ENCODE measurements at places on chromosomes 1 and 21. TPM values are rescaled to one million over a fixed set of nuclear protein-coding genes. Genes with fewer than 3 reads are reported as not detected.

The DEPDC1 gene
- total RNA-seq, result 31.6 TPM

The SERPINC1 gene
- total RNA-seq, result not detected

The OR6K3 gene
- total RNA-seq, result not detected

The SH2D2A gene
- 1.0 TPM for total RNA-seq

The ETNK2 gene
- total RNA-seq, result 12.1 TPM

The AMY1A gene
- total RNA-seq, result not detected

The COL16A1 gene
- 0.80 TPM for total RNA-seq

The VSIG8 gene
- total RNA-seq, result not detected

The CEP350 gene
- 50.1 TPM for total RNA-seq

The ITLN1 gene
- not detected for total RNA-seq

The TESK2 gene
- 1.8 TPM for total RNA-seq

The CNST gene
- 20.5 TPM for total RNA-seq

The FMO1 gene
- not detected for total RNA-seq

The NBL1 gene
- 7.8 TPM for total RNA-seq

The ABCB10 gene
- total RNA-seq, result 24.0 TPM

The ODF2L gene
- 45.8 TPM for total RNA-seq

DNA sequence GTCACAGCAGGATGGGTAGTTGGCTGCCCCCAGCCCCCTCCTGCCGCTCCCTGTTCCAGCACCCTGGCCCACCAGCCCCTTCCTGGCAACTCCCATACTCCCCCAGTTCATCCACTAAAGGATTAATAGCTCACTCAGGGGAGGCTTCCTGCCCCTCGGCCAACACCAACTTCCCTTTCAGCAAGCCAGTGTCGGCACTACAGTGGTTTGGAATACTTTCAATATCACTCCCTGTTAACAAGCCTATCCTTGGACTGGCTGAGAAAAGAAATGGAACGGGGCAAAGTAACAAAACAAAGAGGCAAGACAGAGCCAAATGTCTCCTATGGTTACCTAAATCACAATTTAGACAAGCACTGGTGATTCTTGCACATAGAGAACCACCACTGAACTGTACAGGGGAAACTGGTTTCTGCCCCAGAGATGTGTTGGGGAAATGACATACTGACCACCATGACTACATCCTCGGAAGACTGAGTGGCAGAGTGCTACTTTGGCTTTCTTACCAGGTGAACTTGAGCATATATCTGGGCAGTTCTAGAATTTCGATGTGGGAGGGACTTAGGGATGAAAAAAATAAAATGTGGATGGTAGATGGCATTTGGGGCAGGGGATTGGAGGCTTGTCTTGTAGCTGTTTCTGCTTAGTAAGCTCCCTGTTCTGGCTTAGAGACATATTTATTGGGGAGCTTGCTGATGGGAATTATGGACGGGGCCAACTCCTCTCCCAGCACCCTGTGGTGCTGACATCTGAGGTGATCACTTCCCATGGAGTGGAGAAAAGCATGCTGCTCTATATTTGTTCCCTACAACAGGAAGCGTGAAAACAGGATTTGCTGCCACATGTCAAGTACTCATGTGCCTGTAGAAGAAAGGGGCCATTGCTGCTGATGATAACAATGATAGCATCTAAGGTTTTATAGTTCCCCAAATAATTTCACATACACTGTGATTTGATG, 7.1 kb upstream of the CAPN2 start:
- DNase-seq, result no peak

GRCh38 chr1:64228167-64228957, 24.9 kb downstream of the UBE2U start:
- no peak for DNase-seq

GRCh38 chr1:206744683-206745082, 25.9 kb upstream of the IL19 start:
- no peak for DNase-seq

DNA sequence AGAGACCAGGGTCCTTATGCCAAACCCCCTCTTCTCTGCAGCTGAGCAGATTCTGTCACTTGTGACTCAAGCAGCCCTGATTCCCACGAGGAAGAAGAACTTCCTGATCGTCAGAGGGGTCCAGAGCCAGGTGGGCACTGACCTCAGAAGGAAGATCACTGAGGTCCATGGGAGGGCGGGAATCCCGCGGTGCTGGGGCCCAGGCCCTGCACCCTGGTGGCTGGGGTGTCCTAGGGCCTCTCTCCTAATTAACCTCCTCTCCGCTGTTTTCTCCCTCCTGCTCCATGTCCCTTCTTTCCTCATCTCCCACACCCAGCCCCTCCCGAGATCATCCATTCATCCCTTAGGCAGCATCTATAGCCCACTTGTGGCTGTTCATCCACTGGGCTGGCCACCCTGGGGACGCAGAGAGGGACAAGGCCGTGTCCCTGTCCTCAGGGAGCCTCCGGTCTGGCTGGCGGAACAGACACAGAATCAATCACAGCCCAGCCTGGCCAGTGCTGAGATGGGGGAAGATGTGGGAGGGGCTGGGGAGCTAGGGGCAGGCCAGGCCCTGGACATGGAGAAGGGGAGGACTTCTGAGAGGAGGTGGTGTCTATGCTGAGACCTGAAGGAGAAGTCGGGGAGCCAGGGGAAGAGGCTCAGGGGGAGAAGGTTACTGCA, 638.3 kb downstream of the MATN1 start:
- DNase-seq, result no peak

- no peak for DNase-seq
These were observed 56.9 kb downstream of the KRTAP19-8 start for GRCh38 chr21:30981403-30981802.

DNA sequence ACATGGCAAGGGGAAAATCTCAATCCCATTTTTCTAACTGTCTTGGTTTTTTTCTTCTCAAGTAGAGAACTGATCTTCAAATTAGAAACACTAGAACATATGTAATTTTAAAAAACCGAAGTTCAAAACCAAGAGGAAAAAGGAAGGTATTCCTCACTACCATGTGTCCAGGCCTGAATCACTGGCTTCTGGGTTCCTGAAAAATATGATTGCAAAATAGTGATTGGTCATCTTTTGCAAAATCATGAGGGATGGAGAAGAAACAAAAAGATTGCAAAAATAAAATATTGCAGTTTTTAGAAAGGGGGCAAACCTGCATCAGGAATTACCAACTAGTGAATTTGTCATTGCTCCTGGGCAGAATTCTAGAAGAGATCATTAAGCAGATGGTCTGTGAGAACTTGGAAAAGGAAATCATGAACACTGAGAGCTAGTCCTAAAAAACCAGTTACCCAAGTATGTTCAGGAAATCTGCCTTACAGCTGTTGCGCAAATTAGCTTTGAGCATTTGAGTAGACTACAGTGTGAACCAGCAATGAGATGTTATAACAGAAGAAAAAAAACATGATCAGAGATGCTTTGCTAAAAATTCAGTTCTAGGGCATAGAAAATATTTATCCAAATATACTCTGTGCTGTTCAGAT, 49.4 kb downstream of the SPATA46 start:
- DNase-seq, result no peak

GRCh38 chr21:41891132-41891531, 12.0 kb upstream of the PRDM15 start:
- no peak for DNase-seq

- peak; percentile 30 for DNase-seq
These were observed 80.0 kb downstream of the NDUFS5 start for GRCh38 chr1:39105841-39106765.

DNA sequence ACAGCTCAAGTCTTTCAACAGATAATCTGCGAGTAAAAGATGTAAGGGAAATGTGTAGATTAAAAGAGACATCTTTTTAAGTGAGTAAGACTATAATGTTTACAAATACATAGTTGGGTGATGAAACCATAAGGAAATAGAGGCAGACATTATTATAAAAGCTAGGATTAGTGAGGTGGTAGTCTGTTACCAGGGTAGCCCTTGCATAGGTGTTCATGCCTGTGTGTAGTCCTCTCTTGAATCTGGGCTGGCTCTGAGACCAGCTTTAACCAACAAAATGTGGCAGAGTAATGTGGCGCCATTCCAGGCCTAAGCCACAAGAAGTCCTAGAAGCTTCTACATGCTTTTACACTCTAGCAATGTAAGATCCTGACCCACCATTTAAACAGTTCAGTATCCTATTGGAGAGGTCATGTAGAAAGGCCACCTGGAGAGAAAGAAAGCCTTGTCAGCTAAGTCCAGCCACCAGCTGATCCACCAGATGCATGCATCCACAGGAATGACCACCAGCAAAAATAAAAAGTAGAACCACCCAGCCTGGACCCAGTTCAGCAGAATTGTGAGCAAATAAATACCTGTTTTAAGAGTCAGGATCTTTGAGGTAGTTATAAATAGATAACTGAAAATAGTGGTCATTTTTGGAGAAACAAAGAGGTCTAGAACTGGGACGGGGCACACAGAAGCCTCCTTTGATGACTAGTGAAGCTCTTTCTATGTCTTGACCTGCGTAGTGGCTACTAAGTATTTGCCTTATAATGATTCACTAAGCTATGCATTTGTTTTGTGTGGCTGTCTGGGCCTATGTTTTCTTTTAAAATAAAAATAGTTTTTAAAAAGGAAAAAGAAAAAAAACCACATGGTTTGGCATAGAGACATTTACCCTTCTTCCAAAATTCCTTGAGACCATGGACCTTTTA, 8.1 kb downstream of the NIBAN1 start:
- no peak for DNase-seq

GRCh38 chr1:157088607-157089006, 11.0 kb downstream of the ETV3L start:
- DNase-seq, result no peak

- DNase-seq, result no peak
These were observed 3.7 kb upstream of the IPO9 start for GRCh38 chr1:201825245-201825644.

- no peak for DNase-seq
These were observed 30.1 kb upstream of the CHAF1B start for GRCh38 chr21:36354918-36355680.

DNA sequence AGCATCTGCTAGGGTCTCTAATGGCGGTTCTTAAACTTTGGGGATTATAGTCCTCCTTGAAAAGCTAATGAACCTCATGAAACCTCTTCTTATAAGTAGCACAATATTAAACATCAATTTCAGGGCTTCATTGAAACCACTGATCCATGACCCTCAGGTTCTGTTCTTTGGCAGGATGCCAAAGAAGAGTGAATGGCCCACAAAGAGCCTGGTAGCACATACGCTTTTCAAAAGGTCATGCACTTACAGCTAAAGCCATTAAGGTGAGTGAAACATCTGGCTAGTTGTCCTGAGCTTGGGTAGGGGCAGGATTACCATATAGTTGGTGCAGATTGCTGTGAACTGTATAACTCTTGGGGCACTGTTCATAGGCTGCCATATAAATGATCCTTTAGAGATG, 42.3 kb downstream of the MDM4 start:
- no peak for DNase-seq

- no peak for DNase-seq
These were observed 561.0 kb downstream of the LTN1 start for GRCh38 chr21:28431527-28432200.

- DNase-seq, result no peak
These were observed 94.0 kb downstream of the TMEM200B start for GRCh38 chr1:29029667-29030066.

DNA sequence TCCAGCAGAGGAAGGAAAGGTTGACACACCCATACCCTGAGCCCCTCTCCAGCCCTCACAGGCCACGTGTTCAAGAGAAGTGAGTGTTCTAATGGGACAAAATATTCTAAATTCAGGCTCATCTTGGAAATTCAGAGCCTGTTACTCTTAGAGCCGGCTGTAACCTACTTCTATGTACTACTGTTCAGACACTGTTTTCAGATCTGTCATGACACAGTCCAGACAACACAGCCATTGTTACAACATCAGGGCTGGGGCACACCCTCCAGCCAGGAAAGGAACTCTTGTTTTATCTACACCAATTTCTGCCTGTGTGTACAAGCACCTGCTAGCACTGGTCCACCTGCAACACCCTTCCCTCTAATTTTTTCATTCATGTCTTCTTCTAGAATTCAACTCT, 145.4 kb upstream of the C8B start:
- DNase-seq, result no peak

DNA sequence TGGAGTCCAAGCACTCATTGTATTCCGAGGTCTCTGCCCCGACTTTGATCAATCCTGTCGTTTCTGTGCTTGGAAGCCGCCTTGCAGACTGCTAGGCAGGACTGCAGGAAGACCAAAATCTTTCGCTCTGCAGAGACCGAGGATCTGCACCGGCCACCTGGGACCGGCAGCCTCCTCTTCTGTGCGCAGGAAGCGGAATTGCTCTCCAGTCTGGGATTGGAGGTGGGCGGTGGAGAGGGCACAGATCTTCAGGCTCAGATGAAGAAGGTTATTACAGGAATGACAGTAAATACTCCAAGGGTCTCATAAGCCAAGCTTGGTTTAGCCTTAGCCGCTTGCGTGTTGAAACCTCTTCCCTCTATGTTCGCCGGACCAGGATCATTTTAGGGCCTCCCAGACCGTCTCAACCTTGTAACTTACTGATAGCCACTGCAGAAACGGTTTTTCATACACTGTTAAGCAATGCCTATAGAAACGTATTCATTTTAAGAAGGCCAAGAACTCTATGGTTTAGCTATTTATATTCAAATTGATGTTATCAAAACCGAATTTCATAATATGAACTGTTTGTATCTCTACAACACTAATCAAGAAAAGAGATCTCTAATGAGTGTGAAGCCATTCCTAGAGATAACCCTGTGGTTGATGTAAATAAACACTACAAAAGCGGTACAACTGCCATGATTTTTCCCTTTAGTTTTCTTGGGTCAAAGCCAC, 1.1 kb downstream of the MIA3 start:
- DNase-seq, result peak; percentile 10

DNA sequence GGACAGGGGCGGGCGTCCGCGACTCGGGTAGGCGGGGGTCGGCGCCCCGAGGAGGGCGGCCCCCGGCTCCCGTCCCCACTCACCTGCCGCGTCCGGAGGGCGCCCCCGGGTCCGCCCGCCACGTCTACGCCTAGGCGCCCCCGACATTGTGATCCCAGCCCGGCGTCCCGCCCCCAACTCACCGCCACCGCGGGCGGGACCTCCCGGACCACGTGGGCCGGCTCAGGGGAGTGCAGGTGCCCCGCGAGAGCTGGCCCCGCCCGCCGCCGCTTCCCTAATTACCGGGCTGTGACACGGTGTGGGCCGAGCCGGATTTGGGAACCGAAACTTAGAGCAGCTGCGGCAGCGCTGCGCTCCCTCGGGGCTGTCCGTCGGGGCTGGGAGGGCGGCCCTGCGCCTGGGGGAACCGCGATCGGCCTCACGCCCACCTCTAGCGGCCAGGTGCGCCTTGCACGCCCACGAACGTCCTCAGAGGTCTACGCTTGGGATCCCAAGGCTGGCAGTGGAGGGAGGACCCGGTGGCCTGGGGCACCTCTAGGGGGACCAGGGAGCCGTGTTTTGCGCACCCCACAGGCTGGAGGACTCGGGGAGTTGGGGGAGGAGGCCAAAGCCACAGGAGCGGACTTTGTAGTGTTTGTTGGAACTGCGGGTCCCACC, 521 bp upstream of the NADK start:
- DNase-seq, result no peak

- no peak for DNase-seq
These were observed 17.6 kb downstream of the OLFML2B start for GRCh38 chr1:162006081-162006480.

GRCh38 chr1:247177755-247178154, 5.9 kb upstream of the ZNF124 start:
- DNase-seq, result no peak

Data from neural crest cell (in vitro differentiated cells).